ENCODE measurements at places on chromosomes 13 and 19. TPM values are rescaled to one million over a fixed set of nuclear protein-coding genes. Genes with fewer than 3 reads are reported as not detected.

GRCh38 chr19:55118401-55118991 is 1.1 kb upstream of the PPP1R12C start:
- no peak for DNase-seq

- no peak for DNase-seq
Measured at GRCh38 chr19:29090783-29091526, 122.0 kb downstream of the UQCRFS1 start.

DNA sequence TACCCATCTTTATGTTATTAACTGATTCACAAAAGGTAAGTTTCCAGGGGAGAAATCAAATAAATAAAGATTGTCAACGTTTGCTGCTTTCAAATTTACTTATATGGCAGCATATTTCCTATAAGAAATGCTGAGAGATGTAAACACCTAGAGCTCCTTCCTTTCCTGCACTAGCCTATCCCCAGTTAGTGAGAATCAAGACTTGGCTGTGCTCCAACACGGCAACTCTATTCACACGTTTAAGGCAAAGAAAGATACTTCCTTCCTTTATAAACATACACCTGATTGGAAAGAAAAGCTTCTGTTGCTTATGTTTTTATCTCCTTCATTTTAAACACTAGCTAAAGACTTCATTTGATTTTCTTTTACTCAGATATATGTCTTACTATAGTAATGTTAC is 107.0 kb downstream of the PCDH9 start:
- no peak for DNase-seq

DNA sequence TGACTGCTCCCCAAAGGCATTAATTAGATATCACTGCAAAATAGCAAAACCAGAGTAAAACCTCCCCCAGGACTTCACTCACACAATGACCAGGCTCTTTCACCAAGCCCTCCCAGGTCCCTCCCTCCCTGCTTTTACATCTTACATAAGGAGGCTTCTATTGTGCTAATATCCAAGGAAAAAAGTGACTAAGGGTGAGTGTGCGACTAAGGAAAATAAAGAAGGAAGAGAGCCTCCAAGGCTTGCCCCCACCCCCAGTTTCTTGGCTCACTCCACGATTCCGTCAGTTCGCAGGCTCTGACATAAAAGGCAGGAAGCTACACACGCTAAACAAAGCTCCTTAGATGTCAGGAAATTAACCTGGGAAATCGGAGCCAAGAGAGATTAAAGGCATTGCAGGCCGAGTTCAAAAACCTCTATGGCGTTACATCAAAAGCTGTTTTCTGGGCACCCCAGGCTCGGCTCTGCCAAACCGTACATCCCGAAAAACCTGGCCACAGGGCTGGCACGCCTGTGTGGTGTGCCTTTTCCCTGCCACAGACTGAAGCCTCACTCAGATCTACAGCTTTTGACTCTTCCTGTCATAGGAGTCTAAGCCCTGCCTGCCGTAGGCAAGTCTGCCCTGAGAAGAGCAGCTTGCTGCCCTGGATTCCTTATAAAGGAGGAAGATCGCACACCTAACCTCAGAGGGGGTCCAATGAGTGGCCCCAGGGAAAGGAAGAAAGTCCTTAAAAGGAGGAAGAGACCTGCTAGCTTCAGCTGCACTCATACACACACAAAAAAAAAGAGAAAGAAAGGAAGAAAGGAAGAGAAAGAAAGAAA is 67.0 kb upstream of the SERP2 start:
- DNase-seq: peak; percentile 73

Gene DMPK
- 43.5 TPM for polyA plus RNA-seq

Gene LNX2
- 15.4 TPM for polyA plus RNA-seq

Gene ZNF544
- polyA plus RNA-seq: 37.0 TPM

Gene SULT2A1
- polyA plus RNA-seq: 0.12 TPM

Gene ZNF416
- 9.6 TPM for polyA plus RNA-seq

Gene LYPD3
- 5.5 TPM for polyA plus RNA-seq

Gene ZNF132
- polyA plus RNA-seq: 16.2 TPM

Gene FAM216B
- not detected for polyA plus RNA-seq

Gene UFM1
- polyA plus RNA-seq: 99.5 TPM
